ENCODE measurements at places on chromosomes 2 and 18.

- peak; percentile 83 for DNase-seq
Observed at GRCh38 chr2:71716697-71717624, 263.6 kb downstream of the DYSF start.

- no peak for DNase-seq
Observed at GRCh38 chr2:201342923-201343322, 14.2 kb downstream of the FLACC1 start.

- DNase-seq: no peak
Observed at GRCh38 chr2:233290051-233290845, 17.4 kb upstream of the SAG start.

DNA sequence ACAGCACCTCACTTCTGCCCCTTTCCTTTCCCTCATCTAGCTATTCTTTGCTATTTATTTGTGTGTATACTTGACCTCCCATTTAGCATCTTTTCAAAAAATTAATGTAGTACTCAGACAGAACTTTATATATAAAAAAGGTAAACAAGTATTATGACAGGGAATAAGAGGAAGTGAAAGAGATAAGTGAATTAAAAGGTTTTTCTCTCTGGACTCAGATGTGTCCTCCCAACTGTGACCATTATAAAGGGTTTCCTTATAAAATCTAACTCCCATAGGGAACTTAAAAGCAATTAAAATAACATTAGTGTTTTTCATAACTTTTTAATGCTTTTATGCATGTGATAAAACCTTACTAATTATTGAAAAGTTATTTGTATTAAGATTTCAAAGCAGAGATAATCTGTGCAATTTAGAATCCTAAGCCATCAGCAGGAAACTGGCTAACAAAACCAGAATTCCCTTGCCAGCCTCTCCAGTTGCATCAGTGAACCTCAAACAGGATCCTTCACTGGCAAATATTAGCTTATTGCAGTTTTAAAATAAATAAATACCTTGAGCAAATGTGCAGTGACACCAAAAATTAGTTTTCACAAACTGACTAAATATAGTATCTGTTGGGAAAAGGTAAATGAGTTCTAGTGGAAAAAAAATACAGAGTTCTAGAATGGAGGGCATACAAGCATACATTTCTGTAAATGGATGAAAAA, 930.7 kb downstream of the BCL11A start:
- no peak for DNase-seq

DNA sequence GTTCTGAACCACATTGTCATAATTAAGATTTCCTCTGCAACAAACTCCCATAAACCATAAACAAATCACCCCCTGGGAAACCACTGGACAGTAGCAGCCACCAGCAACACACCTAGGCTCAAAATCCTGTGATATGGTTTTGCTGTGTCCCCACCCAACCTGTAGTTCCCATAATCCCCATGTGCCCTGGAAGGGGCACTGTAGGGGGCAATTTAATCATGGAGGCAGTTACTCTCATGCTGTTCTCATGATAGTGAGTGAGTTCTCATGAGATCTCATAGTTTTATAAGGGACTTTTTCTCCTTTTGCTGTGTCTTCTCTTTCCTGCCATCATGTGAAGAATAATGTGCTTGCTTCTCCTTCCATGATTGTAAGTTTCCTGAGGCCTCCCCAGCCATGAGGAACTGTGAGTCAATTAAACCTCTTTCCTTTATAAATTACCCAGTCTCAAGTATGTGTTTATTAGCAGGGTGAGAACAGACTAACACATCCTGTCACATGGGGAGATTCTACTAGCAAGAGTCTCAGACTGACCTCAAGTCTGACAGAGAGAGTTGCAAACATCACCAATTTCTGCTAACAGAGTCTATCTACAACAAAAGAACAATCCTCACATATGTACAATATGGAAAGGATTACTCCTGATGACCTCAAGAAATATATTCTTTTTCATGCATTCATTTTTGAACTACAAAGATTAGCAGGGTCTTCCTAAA, 182.6 kb downstream of the GRB14 start:
- DNase-seq: no peak

- peak; percentile 76 for DNase-seq
Observed at GRCh38 chr2:142980246-142981068, 103.0 kb downstream of the KYNU start.

DNA sequence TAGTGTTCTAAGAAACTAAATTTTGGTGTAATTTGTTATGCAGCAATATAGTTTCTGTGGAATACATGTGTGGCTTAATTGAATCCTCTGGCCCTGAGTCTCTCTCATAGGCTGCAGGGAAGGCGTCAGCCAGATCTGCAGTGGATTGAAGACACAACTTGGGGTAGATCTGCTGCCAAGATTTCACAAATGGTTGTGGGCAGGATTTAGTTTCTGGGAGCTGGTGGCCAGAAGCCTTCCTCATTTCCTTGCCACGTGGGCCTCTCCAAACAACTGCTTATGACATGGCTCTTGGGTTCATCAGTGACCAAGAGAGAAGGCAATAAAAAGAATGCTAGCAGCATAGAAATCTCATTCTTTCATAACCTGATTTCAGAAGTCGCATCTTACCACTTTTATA, 28.2 kb downstream of the CCDC102B start:
- DNase-seq: peak; percentile 79

DNA sequence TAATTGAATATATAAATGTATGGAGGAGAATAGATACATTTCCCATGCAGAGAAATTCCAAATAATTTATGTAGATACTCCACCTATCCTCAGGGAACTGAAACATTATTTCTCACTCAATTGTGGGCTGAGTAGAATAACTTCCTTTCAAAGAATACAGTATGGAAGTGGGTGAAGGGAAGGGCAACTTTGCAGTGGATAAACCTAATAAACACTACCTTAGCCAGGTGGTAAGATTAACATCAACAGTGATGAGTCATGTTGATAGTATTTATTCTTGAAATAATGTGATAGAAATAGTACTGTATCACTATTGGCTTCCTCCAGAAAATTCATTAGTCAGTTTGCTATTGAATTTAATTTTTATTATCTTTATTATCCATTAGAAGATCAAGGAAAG, 716.4 kb upstream of the CHAC2 start:
- no peak for DNase-seq

DNA sequence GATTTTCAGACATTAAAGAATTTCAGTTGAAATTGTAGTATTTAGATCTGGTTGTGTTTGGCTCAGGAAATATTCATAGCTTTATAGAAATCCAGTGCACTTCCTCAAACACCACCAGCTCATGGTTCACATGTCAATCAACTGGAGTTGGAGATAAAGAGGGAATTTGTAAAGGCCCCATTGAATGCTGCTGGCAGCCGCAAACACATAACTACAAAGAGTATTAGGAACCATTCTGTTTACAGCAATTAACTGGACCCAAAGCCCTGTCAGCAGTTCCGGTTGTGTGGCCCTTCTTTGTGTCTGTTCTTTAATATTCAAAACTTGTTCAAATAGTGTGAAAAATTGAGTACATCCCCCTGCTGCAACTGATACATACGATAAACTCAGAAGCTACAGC, 107.4 kb upstream of the LRRTM4 start:
- no peak for DNase-seq

- DNase-seq: peak; percentile 87
Observed at GRCh38 chr2:96260387-96261260, 5.2 kb downstream of the TMEM127 start.

GRCh38 chr2:96209011-96209728, 543 bp upstream of the STARD7 start:
- DNase-seq: no peak

DNA sequence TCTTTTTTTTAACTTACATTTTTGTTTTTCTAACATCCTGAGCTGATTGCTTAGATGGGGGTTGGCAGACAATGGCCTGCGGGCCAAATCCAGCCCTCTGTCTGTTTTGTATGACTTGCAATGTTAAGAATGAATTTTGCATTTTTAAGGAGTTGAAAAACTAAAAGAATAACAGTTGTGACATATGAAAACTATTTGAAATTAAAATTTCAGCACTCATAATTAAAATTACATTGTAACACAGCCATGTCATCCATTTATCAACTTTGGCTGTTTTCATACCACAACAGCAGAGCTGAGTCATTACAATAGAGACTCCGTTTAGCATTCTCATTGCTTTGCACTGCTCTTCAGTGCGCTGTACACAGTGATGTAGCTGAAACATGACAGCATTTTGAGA, 94.1 kb upstream of the MC4R start:
- peak; percentile 72 for DNase-seq

- DNase-seq: peak; percentile 21
Observed at GRCh38 chr18:8889489-8889888, 184.1 kb downstream of the MTCL1 start.

DNA sequence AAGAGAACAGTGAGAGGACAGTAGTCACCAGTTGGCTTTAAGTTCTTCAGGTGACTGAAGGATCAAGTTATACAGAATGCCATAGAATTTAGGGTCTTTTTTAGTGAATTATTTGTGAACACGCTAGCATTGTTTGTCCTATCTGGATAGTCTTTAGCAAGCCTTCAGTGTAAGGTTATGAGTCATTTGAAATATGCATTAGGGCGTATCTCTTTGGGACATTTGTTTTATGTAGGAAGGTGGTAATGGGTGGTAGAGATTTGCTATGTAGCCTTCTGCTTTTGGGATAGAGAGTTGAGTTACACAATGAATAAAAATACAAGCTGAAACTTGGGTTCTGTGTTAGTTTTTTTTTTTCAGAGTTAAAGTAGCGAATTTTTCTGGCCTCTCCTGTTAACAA, 13.0 kb downstream of the ACTR2 start:
- DNase-seq: no peak

- DNase-seq: peak; percentile 24
Observed at GRCh38 chr2:11914455-11914854, 168.0 kb downstream of the LPIN1 start.

DNA sequence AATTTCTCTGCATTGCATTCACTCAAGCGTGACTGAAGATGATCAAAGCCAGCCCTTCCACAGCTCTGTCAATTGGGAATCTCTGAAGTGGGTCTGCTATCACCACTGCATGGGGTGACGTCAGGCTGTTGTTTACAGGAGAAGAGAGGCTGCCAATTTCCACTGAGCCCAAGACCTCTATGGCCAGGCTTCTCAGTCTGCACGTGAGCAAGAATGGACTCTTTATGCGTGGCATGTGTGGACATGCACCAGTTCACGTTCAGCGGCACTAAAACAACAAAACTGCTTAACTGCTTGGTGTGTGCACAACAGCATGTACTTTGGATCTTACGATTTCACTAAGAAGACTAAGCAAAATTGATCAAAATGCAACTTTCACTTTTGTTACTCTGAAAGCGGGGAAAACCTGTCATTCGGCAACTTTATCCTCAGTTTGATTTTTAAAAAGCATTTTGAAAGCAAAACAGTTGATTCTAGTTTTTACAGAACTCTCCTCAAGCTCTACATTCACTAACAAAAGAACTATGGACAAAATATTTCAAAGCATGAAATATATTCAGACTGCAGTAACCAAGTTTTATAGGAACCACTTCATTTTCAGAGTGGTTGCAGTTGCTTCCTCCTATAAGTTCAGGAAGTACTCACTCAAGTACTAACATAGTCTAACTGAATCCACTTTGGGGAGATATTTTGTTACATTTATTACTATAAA, 77.0 kb upstream of the SERTAD2 start:
- peak; percentile 77 for DNase-seq

DNA sequence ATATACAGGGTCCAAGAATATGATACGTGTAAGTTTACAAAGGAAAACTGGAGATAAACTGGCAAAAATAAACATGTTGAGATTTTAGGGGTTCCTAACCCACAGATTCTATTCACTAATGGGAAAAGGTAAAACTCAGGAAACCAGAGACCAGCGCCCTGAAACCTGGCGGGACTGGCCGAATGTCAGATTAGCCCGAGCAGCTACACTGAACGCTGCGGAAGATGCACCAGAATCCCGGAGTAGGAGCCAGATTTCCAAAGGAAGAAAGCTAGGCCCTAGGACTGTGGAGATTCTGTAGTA, 679 bp upstream of the WDR75 start:
- DNase-seq: no peak

GRCh38 chr2:119240311-119241204, 16.9 kb downstream of the STEAP3 start:
- peak; percentile 93 for DNase-seq

DNA sequence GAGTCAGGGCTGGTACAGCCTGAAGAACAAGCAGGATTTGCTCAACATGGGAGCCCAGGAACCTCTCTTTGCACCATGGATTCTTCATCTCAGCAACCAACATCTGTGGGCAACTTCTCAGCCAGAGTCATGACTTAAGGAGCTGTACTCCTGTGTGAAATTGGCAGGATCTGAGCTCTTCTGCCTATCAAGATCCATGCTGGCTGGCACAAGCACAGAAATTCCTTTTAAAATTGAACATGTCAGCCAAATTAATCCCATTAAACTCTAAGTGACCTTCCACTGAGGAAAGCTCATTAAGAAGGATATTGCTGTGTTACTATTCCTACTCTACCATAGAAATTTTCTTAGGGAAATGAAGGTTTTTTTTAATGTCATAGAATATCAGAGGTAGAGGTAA, 110.5 kb upstream of the SCG2 start:
- DNase-seq: no peak

DNA sequence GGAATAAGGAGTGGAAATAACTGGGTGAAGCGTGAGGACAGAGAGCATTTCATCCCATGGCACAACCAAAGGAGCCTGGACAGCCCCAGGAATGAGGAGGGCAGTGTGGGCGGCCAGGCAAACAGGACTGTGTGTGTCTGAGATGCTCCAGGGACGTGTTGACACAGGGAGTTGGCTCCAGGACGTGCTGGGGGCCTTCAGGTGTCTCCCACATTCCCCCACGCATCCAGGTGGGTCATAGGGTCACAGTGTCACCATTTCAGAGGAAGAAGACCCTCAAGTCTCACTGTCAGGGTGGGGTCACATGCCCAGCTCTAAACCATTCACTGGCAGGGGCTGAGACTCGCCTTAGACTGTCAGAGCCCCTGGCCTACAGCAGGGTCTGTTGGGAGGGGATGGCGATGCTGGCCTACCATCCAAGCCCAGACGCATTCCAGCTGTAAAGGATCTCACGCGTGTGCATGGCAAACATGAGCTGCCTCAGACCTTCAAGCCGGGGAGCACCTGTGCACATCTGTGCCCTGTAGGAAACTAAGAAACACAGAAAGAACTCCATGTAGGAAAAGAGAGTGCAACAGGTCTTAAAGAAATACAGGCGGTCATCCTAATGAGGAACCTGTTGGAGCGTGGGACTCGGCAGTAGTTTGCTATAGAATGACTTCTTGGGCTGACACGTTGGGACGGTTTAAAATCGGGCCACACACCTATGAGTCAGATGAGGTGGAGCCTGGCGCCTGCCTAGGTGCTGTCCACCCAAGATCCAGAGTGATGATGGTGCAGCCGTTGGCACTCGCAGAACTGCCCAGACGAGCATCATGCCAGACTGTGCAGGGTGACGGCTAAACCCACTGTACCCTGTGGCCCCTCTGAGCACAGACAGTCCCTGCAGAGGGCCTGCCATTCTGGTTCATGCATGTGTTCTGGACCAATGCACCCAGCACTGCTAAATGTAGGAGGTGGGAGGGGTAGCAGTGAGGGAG, 17.3 kb downstream of the PARD6G start:
- DNase-seq: no peak

- DNase-seq: no peak
Observed at GRCh38 chr2:85231468-85231805, 96.4 kb downstream of the TGOLN2 start.

All from fibroblast of gingiva (primary cell).